ENCODE measurements at places on chromosomes 11 and 22.

DNA sequence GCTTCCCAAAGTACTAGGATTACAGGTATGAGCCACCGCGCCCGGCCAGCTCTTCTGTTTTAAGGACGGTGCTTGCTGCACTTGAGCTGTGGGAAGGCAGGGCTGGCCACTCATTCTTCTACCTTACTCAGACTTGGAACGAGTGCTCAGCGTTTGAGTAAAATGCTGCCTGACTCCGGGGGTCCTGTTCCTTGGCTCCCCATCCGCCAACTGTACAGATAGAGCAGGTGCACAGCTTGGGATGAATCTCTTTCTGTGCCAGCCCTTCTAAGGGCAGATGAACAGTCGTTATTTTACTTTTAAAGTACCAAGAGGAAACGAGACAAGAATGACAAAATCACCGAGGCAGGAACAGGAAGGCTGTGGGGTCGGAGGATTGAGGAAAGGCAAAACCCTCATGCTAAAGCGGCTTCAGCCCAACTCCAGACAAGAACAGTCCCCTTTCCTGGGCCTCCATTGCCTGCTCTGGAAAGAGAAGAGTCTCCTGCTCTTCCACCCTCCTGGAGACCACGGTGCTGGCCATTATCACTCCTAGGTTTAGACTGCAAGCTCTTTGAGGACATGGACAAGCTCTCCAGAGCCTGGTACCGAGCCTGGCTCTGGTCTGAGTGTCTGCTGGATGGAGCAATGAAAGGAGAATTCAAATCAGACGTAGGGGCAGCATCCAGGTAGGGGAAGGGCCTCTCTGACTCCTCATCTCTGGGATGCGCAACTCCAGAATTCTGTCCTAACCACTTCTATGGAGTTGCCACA, 1.1 kb upstream of the SUN2 start:
- no peak for DNase-seq

- DNase-seq = no peak
These were observed 1.2 kb downstream of the NOX4 start for GRCh38 chr11:89489930-89490329.

- no peak for DNase-seq
These were observed 3.0 kb downstream of the PRR5 start for GRCh38 chr22:44705022-44705297.

DNA sequence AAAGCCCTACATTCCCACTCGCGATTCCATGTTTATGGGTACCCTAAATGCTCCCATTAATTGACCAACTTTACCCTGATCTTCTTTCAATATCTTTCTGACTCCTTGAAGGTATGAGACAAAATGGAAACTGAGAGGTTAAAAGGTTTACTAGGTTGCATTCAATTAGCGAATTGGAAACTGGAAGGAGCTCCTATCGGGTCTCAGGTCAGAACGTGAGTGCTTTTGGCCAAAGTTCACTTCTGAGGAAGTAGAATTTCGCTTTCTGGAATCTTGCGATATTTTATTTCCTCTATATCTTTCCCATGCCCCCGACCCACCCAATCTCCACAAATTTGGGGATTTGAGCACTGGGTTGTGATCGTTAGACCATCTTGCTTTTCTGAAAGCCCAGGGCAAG, 2.6 kb downstream of the EHF start:
- no peak for DNase-seq

DNA sequence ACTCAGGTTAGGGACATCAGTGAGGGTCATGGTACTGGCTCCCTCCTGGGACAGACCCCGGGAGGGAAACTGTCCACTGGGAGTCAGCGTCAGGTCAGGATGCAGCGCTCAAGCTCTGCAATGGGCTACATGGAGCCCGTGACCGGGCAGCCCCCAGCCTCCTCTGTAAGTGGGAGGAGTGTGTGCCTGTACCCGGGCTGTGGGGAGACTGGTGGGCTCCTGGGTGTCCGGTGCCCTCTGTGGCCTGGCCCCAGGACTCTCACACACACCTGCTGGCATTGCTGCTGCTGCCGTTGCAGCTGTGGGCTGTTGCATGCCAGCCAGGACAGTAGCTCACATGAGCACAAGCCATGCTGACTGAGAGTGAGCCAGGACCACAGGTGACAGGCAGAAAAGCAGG, 630.3 kb downstream of the TBC1D22A start:
- no peak for DNase-seq

DNA sequence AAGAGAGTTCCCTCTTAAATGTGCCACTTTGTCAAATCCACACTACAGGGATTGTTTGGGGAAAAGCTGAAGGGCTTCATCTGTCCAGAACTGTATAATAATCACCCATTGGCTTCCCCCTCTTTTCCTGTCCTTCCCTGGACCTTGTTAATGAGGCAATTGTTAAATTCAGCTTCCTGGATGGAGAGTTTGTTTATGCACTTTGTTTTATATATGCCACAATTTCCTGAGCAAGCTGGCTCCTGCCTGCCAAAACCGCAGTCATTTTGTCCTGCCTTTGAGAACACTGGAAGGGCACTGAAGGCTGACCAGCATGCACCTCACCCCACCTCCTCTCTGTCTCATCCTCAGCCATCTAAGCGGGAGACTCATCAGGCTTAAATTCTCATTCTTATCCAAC, 86.2 kb downstream of the MSANTD4 start:
- no peak for DNase-seq

DNA sequence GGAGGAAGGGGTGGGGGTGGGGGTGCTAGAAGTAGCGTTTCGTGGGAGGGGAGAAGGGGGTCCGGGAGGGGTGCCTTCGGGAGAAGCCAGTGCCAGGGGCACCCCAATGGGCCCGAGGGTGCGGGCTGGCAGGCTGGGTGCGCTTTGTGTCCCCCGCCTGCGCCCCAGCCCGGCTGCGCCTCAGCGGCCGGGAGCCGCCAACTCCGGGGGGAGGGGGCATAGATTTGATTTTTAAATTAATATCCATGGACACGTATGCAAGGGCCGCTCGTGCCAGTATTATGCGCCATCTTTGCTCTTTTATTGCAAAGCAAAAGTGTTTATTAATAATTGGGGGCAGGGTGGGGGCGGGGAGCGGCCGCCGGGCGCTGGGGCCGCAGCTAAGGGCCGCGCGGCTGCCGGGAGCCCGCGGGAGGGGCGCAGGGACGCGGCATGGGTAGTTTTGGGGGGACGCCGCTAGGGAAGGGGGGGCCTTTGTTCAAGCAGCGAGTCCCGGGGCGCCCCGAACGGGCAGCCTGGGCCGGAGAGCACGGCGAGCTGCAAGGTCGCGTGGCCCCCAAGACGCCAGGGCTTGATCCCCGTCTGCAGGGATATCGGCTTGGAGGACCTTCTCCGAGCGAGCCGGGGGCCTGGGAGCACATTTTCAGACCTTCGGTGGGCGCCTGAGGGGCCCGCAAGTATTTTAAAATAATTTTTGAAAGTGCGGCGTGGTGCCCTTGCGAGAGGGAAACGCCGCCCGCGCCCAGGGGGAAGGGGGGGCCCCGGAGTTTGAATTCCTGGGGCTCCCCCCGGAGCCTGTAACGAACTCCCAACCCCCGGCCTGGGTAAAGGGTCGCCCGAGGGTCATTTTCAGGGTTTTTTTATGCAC, 959 bp downstream of the CCND1 start:
- no peak for DNase-seq

DNA sequence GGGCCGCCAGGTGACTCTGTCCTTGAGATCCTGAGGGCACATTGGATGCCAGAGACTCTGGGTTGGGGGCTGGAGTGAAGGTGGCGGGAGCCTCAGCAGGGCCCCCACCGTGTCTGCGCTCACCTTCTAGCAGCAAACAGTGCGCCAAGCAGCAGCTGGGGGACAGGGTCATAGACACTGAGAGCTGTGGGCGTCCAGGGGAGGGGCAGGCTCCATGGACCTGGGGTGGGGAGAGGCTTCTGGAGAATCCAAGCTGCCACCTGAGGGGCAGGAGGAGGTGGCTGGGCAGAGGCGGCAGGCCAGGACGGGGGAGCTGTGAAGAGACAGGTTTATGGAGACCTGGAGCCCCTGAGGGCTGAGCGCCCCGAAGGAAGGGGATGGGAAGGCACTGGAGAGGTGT, 8.0 kb downstream of the PHRF1 start:
- DNase-seq = no peak

DNA sequence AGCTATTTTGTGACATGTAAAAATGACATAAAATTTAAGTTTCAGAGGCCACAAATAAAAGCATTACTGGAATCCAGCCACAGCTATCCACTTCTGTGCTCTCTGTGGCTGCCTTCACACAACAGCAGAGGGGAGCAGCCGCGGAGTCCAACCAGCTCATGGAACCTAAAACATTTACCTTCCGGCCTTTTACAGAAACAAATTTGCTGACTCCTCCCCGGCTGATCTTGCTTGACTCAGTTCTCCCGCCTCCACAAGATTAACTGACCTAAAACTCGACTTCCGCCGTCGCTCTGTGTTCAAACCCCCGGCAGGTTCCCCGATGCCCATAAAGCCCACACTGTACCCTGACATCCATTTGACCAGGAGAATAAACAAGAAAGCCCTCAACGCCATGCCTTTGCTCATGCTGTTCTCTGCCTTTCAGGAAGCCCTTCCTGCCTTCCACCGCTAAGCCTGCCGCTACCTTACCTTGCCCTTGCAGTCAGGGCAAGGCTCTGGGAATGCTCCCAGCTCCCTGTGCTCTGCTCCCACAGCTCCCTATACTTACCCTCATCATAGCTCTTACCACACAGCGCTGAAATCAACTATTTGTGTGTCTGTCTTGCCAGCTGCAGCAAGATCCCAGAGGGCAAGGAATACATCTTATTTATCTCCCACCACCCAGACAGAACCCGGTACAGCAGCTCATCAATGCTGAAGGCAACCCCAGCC, 35.4 kb downstream of the MICAL3 start:
- DNase-seq = no peak

DNA sequence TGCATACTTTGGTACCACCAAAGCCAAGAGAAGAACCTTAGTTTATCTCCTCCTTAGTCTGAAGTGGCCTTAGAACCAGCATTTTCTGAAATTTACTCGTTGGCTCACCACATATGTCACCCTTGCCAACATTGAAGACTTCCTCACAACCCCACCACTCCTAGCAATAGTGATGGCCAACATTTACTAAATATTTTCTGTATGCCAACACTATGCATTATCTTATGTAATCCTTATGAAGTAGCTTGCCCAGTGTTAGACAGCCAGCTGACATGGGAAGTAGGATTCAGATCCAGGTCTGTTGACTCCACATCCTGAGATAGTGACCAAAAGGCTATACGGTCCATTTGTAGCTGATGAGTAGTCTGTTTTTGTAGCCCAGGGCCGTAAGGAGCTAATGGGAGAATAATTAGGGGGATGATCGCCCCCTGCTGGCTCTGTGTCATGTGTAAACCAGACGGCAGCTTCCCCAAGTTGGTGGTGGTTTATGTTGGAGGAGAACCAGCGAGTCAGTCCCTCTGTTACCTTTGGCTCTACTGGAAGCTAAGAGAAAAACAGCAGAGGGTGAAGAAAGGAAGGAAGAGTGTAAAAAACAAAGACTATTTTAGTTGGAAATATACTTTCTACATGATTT, 120.5 kb upstream of the RASSF10 start:
- DNase-seq = peak; percentile 92

DNA sequence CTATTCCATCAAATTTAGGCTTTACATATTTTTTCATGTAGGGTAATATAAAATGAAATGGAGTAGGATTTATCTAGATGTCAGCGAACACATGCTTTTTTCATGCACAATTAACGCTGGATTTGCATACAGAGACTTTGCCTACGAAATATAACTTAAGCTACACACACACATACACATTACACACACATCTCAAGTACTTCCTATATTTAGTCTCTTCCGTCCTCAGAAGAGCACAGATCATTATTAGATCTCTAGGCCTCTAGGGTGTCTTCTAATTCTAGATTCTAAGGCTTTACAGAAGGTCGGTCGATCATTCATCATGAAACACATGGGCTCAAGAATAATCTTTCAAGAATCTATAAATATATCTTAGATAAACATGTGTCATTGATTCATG, 3.8 kb upstream of the MS4A13 start:
- DNase-seq = no peak

DNA sequence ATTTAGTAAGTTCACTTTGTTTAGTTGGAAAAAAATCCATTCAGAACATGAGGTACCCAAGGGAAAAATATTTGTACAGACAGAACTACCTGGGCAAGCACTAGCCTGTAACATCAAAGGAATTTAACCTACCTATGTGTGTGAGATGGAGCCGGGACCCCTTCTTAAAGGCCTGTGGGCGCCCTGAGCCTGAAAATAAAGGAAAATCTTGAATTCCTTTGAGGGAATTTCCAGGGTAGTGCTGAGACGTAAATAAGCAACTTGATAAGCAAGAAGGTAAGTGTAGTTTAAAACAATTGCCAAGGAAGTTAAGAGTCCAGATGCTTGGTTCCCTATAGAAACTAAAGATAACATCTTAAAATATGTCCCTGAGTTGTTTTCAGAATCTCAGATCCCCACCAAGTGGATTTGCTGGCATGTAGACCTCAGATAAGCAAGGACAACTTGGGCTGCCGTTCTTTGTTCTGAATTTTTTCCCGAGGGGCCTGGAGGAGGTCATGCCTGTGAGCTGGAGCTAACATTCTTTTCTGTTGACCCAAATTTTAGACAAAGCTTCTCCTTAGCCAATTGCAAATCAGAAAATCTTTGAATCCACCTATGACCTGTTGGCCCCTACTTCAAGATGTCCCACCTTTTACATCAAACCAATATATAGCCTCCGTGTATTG, 31.0 kb downstream of the MED17 start:
- no peak for DNase-seq

GRCh38 chr22:34645375-34645774, 420.6 kb upstream of the ISX start:
- no peak for DNase-seq

- DNase-seq = no peak
These were observed 6.7 kb downstream of the USP2 start for GRCh38 chr11:119374632-119375336.

GRCh38 chr11:128467610-128468041, 119.7 kb downstream of the ETS1 start:
- DNase-seq = peak; percentile 54

GRCh38 chr11:17552041-17552355, 4.9 kb downstream of the OTOG start:
- no peak for DNase-seq

GRCh38 chr11:28729339-28729738, 621.2 kb downstream of the METTL15 start:
- no peak for DNase-seq

DNA sequence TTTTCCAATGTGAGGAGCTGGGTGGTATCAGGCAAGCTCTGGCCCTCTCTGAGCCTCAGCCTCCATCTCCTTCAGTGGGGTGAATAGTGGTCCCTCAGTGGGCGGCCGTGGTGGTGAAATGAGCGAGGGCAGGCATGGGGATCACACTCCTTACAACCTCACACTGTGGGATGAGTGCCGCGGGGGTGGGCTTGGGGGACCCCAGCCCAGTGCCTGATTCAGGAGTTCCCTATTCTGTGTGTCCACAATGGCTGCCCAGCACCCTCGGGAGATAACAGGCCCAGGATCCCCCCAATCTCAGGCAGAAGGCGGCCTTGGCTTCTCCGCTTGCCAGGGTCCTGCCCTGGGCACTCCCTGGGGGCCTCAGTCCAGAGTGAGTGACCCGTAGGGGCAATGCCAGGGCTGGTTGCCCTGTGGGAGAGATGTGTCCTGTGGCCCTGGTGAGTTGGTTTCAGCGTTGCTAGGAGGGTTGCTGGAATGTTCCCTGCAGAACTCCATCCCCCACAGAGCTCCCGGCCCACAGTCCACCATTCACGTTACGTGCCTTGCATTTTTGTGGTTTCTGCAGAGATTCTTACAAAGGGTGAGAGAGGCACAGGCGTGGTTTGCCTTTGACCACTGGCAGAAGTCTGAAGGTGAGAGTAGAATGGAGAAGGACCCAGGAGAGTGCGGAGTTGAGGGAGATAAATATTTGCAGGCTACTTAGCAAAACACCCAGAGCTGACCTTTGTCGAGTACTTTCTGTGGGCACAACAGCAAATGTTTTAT, 2.9 kb downstream of the ALDH3B1 start:
- DNase-seq = no peak

Measured in Right ventricle myocardium superior (tissue), 1 donor.